Astrocyte (in vitro differentiated cells and primary cell): ENCODE measurements at places on chromosomes 2 and 18. TPM values are rescaled to one million over a fixed set of nuclear protein-coding genes. Genes with fewer than 3 reads are reported as not detected.

DNA sequence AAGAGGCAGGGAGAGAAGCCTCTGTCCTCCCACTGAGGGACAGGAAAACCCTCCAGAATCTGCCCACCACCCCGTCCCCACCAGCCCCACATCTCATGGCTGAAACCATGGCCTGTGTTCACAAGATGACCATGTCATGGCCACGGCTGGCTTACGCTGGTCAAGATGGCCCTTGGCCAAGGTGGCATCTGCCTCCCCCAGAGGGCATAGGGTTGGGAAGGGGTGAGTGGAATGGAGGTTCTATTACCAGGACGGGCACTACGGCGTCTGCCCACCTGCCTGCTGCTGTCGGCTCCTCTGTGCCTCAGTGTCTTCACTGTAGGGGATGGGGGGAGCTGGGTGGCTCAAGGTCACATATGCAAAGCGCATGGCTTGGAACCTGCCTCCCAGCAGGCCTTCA lies 19.8 kb downstream of the ODC1 start:
- no peaks in the 10 kb centered on the region for H3K36me3 ChIP-seq
- no peak for DNase-seq
- peaks cover 13% of the 10 kb centered on the region for H3K4me1 ChIP-seq
- no peak overlapping the region for H3K27ac ChIP-seq
- no peaks in the 10 kb centered on the region for H3K27me3 ChIP-seq

DNA sequence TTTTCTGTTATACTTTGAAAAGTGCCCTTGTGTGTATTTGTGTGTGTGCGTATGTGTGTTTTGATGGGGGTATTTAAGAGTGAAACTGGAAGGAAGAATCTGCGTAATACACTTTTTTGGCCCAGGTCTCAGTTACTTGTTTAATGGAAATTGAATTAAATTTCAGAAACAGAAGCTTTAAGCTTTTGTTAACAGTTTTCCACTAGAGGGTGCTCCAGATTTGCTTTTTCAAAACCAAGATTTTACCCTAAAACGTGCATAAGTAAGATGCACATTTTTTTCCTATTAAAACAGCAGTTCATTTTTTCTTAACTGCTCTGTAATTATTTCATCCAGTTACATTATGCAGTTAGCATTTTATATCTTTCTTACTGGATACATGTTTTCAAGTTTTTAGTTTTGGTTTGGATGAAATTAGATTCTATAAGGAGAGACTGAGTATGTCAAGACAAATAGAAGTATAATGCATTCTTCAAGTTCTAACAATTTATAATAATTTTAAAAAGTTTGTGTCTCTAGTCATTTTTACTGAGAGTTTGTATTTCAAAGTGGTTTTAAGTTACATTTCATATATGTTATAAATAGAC lies 97.2 kb downstream of the PIK3C3 start:
- peak; percentile 10 for DNase-seq
- H3K4me1 ChIP-seq = peaks cover 14% of the 10 kb centered on the region
- no peaks in the 10 kb centered on the region for H3K27me3 ChIP-seq
- H3K27ac ChIP-seq = no peak overlapping the region

- no peaks in the 10 kb centered on the region for H3K4me1 ChIP-seq
- H3K27ac ChIP-seq = no peak overlapping the region
- H3K27me3 ChIP-seq = no peaks in the 10 kb centered on the region
- no peak overlapping the region for H3K4me3 ChIP-seq
- no peaks in the 10 kb centered on the region for H3K36me3 ChIP-seq
- DNase-seq = no peak
Measured at GRCh38 chr2:205902041-205902899, 183.7 kb downstream of the INO80D start.

MEP1B gene
- total RNA-seq = not detected in 2 replicates

DNA sequence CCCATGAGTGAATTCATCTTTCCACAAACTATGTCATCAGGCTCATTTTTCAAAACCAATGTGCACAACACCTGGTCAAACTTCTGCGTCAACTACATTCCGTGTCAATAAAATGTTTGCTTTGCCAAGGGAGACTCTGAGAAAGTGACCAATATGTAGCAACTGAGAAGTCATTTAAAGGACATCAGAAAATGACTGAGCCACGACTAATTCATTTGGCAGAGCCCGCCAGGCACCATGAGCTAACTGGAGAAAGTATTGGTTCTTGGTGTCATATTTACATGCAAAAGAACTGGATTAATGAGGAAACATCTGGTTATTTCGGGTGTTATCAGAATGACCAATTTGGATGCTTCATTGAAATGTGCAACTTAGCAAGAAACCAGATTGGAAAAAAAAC lies 7.2 kb downstream of the RND3 start:
- H3K36me3 ChIP-seq = peaks cover 21% of the 10 kb centered on the region
- peak; percentile 85 for DNase-seq
- H3K27ac ChIP-seq = peak overlapping the region; percentile 79
- peaks cover 85% of the 10 kb centered on the region for H3K4me1 ChIP-seq
- no peaks in the 10 kb centered on the region for H3K27me3 ChIP-seq

ANKRD30B gene
- total RNA-seq = not detected in 2 replicates

PDCD1 gene
- total RNA-seq = not detected in 2 replicates

- H3K27ac ChIP-seq = no peak overlapping the region
- H3K36me3 ChIP-seq = no peaks in the 10 kb centered on the region
- no peaks in the 10 kb centered on the region for H3K27me3 ChIP-seq
Measured at GRCh38 chr2:184346338-184346862, 251.9 kb upstream of the ZNF804A start.

- H3K4me3 ChIP-seq = no peak overlapping the region
- H3K27me3 ChIP-seq = peaks cover 13% of the 10 kb centered on the region
- no peak for DNase-seq
- no peaks in the 10 kb centered on the region for H3K4me1 ChIP-seq
Measured at GRCh38 chr2:94997981-94998930, 27.3 kb upstream of the MAL start.

GRCh38 chr2:39666491-39667101 lies 879 bp downstream of the TMEM178A start:
- no peaks in the 10 kb centered on the region for H3K36me3 ChIP-seq
- peak overlapping the region; percentile 61 for H3K4me3 ChIP-seq
- H3K27me3 ChIP-seq = peaks cover 36% of the 10 kb centered on the region

DNA sequence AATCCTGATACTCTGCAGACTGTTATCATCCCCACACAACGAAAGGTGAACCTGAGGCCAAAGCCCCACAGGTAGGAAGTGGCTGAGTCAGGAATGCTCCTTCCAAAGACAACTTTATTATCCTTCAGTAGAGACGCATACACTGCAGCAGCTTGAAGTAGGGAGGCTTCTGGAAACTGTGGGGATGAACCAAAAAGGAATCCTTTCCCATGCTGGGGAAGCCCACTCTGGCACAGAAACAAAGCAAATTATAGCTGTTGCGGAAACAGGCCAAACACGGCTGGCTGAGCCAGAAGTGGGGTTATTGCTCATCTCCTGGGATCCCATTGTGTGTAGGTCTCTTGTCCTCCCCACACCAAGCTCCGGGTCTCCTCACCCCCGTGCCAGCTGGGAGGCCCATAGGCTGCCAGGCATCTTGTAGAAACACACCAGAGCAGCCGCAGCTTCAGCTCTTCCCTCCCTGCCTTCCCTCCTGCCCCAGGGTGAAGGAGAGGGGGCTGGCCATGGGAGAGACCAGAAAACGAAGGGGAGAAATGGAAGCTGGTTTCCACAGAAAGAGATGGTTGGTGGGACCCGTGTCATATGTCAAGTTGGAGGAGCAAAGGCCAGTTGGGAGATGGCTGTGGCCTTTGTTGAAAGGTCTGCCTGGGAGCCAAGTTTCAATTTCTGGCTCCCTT lies 176.9 kb upstream of the NABP1 start:
- peak; percentile 39 for DNase-seq
- no peaks in the 10 kb centered on the region for H3K36me3 ChIP-seq
- H3K27me3 ChIP-seq = no peaks in the 10 kb centered on the region
- peaks cover 13% of the 10 kb centered on the region for H3K4me1 ChIP-seq
- no peak overlapping the region for H3K27ac ChIP-seq
